ENCODE measurements at places on chromosomes 3 and 15.
A peak's percentile ranks its signal among the peaks of the same experiment; 100 is the strongest.

GRCh38 chr15:64430000-64430735, 30.2 kb upstream of the ZNF609 start:
- no peak for DNase-seq

- DNase-seq = no peak
These were observed 463.9 kb upstream of the ADAMTS9 start for GRCh38 chr3:65151666-65152065.

- no peak for DNase-seq
These were observed 7.6 kb downstream of the PLXNB1 start for GRCh38 chr3:48422272-48422671.

- no peak for DNase-seq
These were observed 101.5 kb downstream of the SHQ1 start for GRCh38 chr3:72746430-72747411.

DNA sequence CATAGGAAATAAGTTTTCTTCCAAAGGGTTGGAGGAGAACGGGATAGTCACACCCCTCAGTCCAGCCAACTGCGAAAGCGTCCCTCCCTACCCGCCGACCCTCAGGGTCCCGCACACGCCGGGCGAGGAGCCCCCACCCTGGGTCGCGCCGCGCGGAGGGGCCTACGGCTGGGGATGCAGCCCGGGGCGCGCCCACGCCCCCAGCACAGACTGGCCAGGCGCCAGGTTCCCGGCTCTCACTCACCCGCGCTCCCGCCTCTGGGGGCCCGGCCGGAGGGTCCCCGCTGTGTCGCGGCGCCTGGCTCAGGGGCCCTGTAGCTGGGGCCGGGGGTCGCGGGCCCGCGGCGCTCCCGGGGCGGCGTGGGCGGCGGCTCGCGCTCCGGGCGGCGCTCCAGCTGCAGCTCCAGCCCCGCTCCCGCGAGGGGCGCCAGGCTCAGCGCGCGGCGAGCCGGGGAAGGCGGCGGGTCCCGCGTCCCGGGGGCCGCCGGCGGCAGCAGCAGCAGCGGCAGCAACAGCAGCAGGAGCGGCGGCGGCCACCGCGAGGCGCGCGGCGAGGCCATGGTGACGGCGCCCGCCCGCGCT, 375 bp downstream of the HEG1 start:
- peak; percentile 11 for DNase-seq

DNA sequence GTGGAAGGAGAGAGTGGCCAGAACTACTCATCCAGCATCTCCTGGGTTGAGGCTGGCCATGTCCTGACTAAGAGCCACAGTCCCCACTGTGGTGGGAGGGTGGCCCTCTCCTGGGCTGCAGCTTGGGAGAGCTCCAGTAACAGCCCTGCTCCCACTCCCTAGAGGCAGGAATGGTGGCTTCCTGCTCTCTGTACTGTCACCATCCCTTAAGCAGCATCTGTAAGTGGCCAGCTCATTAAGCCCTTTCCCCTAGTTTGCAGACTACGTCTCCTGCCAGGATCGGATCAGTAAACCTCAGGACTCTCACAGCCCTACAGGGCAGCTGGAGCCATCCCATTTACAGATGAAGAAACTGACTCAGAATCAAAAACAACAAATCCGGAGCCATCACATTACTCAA, 30.5 kb downstream of the DNAJB8 start:
- no peak for DNase-seq
